ENCODE measurements at places on chromosomes 11 and 22. TPM values are rescaled to one million over a fixed set of nuclear protein-coding genes. Genes with fewer than 3 reads are reported as not detected.

DNA sequence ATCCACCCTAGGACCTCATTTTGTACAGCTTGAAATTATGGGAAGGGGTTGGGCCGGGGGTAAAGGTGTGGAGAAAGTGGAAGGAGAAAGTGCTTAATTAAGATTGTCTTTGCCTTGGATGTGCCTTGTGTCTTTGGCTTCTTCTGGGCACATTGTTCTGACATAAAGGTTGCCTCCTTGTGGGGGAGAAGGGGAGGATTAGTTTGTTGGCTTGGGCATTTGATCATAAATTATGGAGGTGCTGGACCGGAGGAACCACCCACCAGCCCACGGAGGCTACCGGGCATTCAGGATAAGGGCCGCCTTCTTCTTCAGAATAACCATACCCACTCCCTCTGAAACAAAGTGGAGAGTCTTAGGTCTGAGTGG lies 1.3 kb downstream of the PAFAH1B2 start:
- peak overlapping the region; percentile 96 for H3K4me3 ChIP-seq
- peaks cover 50% of the 10 kb centered on the region for H3K4me1 ChIP-seq
- peaks cover 20% of the 10 kb centered on the region for H3K36me3 ChIP-seq
- no peak overlapping the region for H3K27ac ChIP-seq
- no peak for DNase-seq

DNA sequence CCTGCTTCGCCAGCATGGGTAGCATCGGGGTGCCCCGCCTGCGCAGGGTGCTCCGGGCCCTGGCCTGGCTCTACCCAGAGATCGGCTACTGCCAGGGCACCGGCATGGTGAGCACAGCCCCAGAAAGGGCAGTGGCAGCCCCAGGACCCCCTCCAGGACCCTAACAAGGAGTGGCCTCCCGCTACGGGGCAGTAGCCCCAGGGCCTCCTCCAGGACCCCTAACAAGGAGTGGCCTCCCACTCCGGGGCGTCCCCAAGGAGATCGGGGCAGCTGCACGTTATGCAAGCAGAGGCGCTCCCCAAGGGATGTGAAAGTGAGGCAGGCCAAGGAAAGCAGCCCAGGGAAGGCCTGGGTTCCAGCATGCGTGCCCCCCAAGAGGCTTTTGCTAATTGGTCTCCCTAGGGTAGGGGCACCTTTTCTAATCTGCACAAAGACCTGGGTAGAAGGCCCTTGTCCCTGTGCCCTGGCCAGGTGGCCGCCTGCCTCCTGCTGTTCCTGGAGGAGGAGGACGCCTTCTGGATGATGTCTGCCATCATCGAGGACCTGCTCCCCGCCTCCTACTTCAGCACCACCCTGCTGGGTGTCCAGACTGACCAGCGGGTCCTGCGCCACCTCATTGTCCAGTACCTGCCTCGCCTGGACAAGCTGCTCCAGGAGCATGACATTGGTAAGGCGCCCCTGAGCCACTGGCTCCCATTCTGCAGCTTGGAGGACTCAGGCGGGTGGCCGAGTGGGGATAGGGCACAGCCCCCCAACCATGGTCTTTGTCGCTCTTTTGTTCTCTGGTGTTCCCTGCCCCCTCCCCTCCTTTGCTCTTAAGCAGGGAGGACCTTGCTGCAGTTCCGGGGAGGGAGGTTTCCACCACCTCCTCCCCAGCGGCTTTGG lies 35.0 kb downstream of the SGSM3 start:
- H3K27ac ChIP-seq = no peak overlapping the region
- no peak for DNase-seq
- H3K27me3 ChIP-seq = no peaks in the 10 kb centered on the region

DNA sequence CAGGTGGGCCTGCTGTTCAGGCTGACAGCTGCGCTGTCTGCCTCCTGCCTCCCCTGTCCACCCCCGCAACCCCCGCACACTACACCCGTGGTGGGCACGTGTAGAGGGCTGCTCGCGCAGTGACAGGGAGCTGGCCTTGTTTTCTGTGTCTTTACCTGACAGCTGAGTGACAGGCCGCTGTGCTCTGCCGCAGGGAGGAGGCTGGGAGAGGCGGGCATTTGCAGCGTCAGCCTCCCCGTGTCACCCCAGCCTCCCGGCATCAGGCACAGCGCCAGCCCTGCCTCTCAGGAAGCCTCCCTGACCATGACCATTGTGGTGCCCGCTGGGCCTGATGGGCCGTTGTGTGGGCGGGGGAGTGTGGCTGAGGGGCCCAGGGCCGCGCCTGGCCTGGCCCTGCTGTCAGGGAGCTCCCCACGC lies 32.0 kb upstream of the RELT start:
- no peaks in the 10 kb centered on the region for H3K36me3 ChIP-seq
- no peak overlapping the region for H3K4me3 ChIP-seq
- no peak for DNase-seq
- H3K27ac ChIP-seq = no peak overlapping the region

DNA sequence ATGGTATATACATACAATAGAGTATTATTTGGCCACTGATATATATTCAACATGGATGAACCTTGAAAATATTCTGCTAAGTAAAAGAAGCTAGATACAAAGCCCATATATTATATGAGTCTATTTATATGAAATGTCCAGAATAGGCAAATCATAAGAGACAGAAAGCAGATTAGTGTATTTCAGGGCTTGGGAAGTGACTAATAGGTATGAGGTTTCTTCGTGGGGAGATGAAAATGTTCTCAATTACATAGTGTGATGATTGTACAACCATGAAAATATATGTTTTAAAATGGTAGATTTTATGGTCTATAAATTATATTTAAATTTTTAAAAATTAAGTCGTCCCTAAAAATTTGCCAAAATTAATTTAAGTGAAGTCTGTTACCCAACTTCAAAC lies 92.2 kb downstream of the STK33 start:
- H3K4me1 ChIP-seq = no peaks in the 10 kb centered on the region
- no peak overlapping the region for H3K27ac ChIP-seq
- no peak for DNase-seq
- no peaks in the 10 kb centered on the region for H3K27me3 ChIP-seq

DNA sequence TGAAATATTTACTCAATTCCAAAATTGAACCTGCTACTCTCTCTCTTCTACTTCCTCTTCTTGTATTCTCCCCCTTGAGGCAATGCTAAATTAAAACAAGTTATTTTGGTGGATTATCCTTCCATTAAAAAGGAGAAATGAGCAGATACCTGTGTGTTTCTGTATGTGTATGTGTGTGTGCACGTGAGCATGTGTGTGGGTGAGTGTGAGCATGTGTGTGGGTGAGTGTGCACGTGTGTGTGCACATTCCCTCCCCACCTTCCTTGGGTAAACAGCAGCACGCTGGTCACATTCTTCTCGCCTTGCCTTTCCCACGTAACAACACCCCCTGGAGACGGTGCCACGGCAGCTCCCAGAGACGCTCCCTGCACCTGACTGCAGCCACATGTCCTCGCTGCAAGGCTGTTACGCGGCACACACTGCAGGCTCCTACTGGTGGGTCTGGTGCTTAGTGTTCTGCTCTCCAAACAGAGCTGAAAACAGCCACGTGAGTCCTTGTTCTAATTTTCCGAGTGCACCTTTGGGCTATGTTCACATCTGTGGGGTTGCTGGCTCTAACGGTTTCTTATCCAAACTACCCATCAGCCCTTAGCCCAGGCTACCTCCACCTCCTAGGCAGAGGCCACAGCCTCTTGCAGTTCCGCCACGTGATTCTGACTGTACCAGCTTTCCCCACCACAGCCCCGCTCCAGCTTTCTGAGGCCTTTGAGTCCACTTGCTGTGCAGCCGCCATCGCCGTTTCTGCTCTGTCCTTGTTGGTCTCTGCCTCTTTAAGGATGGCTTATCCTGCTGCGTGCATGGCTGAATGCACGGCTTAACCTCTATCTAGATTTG lies 123.4 kb downstream of the CTTN start:
- no peaks in the 10 kb centered on the region for H3K36me3 ChIP-seq
- H3K4me3 ChIP-seq = no peak overlapping the region
- no peak for DNase-seq
- no peak overlapping the region for H3K27ac ChIP-seq
- H3K27me3 ChIP-seq = peaks cover 11% of the 10 kb centered on the region

GRCh38 chr11:304061-304506 lies 3.5 kb upstream of the IFITM2 start:
- H3K27ac ChIP-seq = no peak overlapping the region
- no peak for DNase-seq
- peaks cover 55% of the 10 kb centered on the region for H3K4me1 ChIP-seq
- no peaks in the 10 kb centered on the region for H3K36me3 ChIP-seq
- no peak overlapping the region for H3K4me3 ChIP-seq

DNA sequence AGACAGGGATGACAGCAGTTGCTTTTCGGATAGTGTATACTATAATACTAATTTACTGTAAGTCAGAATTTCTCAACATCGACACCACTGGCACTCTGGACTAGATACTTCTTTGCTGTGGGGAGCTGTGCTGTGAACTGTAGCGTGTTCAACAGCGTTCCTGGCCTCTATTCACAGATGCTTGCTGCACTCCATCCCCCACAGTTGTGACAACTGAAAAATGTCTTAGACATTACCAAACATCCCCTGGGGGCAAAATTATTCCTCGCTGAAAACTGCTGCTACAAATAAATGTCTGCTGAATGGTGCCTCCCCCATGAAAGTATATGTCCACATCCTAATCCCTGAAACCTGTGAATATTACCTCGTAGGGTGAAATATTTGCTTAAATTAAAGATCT lies 7.5 kb upstream of the SLC15A3 start:
- no peak overlapping the region for H3K4me3 ChIP-seq
- H3K27me3 ChIP-seq = no peaks in the 10 kb centered on the region
- H3K4me1 ChIP-seq = no peaks in the 10 kb centered on the region
- no peaks in the 10 kb centered on the region for H3K36me3 ChIP-seq
- DNase-seq = no peak

- peaks cover 10% of the 10 kb centered on the region for H3K36me3 ChIP-seq
- H3K27me3 ChIP-seq = no peaks in the 10 kb centered on the region
- H3K4me1 ChIP-seq = no peaks in the 10 kb centered on the region
- no peak for DNase-seq
These were observed 116.2 kb downstream of the KCNQ1OT1 start for GRCh38 chr11:2583605-2583958.

- no peak overlapping the region for H3K27ac ChIP-seq
- H3K36me3 ChIP-seq = no peaks in the 10 kb centered on the region
- no peaks in the 10 kb centered on the region for H3K27me3 ChIP-seq
- no peak overlapping the region for H3K4me3 ChIP-seq
- no peaks in the 10 kb centered on the region for H3K4me1 ChIP-seq
- DNase-seq = no peak
These were observed 212.7 kb upstream of the NTM start for GRCh38 chr11:131157678-131158077.

DNA sequence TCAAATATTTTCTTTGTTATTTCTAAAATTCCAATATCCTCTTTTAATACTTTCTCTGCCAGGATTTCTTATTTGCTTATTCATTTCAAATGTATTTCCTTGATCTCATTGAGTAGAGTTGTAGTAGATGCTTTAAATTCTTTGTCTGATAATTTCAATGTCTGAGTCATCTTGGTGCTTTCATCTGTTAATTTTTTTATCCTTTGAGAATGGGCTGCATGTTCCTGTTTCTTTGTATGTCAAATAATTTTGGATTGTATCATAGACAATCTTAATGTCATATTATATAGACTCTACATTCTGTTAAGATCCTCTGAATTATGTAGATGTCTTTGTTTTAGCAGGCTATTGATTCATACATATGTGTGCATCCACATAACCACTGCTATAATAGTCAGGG lies 57.5 kb downstream of the MYEOV start:
- no peak overlapping the region for H3K4me3 ChIP-seq
- no peak overlapping the region for H3K27ac ChIP-seq
- no peak for DNase-seq
- no peaks in the 10 kb centered on the region for H3K36me3 ChIP-seq

DNA sequence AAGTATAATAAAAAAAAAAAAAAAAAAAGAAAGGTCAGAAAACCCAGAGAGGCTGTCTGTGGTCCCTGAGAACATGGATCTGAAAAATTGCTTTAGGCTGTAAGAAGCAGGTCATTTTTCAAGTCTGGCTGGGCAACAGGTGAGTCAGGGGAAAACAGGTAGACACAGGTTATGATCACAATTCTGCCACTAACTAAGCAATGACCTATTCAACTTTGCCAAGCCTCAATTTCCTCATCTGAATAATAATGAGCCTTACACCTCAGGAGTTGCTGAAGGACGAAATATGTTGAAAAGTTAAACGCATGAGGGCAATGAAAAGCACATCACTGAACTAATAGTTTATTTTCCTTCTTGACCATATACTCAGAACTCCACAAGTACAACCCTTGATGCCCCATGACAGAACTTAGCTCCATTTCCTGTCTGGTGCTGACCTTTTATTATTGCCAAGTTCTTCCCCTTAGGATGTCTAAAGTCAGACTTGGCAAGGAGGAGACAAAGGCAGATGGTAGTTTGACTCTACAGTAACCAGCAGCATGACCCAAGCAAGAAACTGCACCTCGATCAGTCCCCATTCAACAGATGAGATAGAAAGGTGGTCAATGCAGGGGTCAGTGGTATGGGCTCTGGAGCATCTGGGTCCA lies 93.6 kb downstream of the SYN3 start:
- no peaks in the 10 kb centered on the region for H3K4me1 ChIP-seq
- no peaks in the 10 kb centered on the region for H3K27me3 ChIP-seq
- no peak for DNase-seq
- no peak overlapping the region for H3K27ac ChIP-seq
- H3K36me3 ChIP-seq = no peaks in the 10 kb centered on the region

- H3K27me3 ChIP-seq = no peaks in the 10 kb centered on the region
- no peaks in the 10 kb centered on the region for H3K36me3 ChIP-seq
- no peak for DNase-seq
- H3K27ac ChIP-seq = no peak overlapping the region
- H3K4me1 ChIP-seq = no peaks in the 10 kb centered on the region
These were observed 71.7 kb downstream of the RPS6KA4 start for GRCh38 chr11:64430645-64431044.

GRCh38 chr22:45889093-45889538 lies 87.8 kb downstream of the WNT7B start:
- DNase-seq = no peak
- peaks cover 28% of the 10 kb centered on the region for H3K27me3 ChIP-seq
- no peaks in the 10 kb centered on the region for H3K36me3 ChIP-seq
- peaks cover 6% of the 10 kb centered on the region for H3K4me1 ChIP-seq

The UBQLN3 gene
- not detected for total RNA-seq

The ZBTB16 gene
- 19.1 TPM for total RNA-seq

The LARGE1 gene
- total RNA-seq = 0.14 TPM

The IGLL1 gene
- not detected for total RNA-seq

The VSIG10L2 gene
- not detected for total RNA-seq

The PRODH gene
- total RNA-seq = not detected

The TEAD1 gene
- not detected for total RNA-seq

The BATF2 gene
- total RNA-seq = not detected

The DSCAML1 gene
- total RNA-seq = 0.61 TPM

The FAT3 gene
- total RNA-seq = not detected

The FREY1 gene
- 6.0 TPM for total RNA-seq

The NAALADL1 gene
- total RNA-seq = 7.7 TPM

The PGA4 gene
- total RNA-seq = not detected

The POTEH gene
- not detected for total RNA-seq

The HBD gene
- not detected for total RNA-seq

The BLID gene
- total RNA-seq = not detected

The SPECC1L gene
- 31.8 TPM for total RNA-seq

The TRIM34 gene
- total RNA-seq = 3.5 TPM

Data from CD4-positive, alpha-beta T cell (primary cell).